ENCODE measurements at places on chromosomes 12 and 14. TPM values are rescaled to one million over a fixed set of nuclear protein-coding genes. Genes with fewer than 3 reads are reported as not detected.

DNA sequence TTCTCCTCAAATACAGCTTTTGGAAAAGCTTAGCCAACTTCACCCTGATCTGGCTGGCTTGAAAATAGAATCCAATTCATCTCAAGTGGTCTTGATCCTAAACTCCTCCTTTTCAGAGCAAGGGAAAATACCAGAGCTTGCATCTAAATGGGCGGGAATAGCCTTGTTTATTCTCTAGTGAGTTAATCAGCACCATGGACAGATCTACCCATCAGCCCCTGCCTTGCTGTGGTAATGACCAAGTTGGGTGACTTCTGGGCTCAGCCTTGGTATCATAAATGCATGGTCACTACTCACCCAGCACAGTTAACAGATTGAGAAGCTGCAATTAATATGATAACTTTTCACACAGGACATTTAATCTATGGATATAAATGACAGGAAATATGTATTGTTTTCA lies 196.6 kb downstream of the GLT1D1 start:
- DNase-seq, result no peak

DNA sequence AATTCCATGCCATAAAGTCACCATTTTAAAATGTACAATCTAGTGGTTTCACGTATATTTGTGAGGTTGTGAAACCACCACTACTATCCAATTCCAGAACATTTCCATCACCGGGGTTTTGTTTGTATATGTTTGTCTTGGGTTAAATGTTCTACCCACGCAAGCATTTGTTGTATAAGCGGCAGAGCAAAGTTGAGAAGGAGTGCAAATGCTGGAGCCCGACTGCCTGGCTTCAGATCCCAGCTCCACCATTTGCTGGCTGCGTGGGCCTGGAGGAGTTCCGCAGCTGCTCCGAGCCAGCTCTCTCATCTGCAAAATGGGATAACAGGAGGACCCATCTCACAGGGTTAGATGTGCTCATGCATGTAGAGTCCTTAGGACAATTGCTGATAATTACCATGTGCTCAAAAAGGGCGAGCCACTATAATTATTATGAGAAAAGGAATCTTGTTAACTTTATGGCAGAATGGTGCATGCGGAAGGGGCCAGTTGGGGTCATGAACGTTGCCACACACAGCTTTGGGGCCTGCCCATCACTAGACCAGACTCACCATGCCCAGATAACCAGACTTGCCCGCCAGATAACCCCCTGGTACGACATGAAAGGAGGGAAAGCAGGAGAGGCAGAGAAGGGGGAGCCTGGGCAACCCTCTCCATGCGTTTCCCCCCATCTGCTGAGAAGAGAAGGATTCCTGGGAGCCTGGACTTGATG lies 6.4 kb downstream of the ACTN1 start:
- DNase-seq, result no peak

Gene MBIP
- 21.9 TPM for total RNA-seq

DNA sequence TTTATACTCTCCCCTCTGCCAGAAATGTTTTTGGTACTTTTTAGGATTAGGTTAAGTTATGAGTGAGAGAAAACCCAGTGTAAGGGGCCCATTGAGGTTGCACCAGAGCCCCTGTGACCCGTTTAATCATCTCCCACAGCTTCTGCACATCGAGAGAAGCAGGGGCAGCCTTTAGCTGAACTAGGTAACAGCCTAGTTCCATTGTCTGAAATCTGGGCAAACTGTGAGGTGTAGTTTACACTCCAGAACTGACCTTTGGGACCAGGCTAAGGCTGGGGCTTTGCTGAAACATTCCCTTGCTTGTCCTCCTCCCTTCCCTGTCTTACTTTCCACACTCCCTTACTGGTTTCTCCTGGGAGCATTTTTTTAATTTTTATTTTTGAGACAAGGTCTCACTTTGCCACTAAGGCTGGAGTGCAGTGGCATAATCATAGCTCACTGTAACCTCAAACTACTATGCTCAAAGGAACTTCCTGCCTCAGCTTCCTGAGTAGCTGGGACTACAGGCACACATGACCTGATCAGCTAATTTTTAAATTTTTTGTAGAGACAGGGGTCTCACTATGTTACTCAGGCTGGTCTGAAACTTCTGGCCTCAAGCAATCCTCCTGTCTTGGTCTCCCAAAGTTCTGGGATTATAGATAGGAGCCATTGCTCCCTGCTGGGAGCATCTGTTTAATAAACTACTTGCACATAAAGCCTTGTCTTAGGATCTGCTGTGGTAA lies 25.9 kb upstream of the DHRS2 start:
- DNase-seq, result no peak

Gene MYH6
- total RNA-seq, result not detected

GRCh38 chr12:26282339-26282940 lies 87.1 kb downstream of the SSPN start:
- DNase-seq, result no peak

DNA sequence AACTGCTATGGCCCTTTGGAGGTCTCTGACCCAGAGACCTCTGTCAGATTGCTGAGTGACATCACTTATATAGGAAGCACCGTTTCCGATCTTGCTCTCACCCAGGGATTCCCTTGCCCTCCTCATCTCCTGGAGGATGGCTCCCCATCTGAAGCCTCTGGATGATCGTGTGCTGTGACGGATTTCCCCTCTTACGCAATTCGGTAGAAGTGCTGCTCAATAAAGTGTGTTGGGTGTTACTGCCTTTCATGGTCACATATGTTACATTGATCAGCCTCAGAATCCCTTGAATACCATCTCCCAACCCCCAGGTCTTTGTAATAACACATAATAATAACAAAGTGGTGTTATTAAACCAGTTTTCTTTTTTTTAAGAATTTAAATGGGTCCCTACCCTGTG lies 107.3 kb upstream of the CLEC14A start:
- no peak for DNase-seq

Gene LRRIQ1
- total RNA-seq, result not detected

Gene SMIM41
- not detected for total RNA-seq

Gene TCL1B
- total RNA-seq, result not detected

DNA sequence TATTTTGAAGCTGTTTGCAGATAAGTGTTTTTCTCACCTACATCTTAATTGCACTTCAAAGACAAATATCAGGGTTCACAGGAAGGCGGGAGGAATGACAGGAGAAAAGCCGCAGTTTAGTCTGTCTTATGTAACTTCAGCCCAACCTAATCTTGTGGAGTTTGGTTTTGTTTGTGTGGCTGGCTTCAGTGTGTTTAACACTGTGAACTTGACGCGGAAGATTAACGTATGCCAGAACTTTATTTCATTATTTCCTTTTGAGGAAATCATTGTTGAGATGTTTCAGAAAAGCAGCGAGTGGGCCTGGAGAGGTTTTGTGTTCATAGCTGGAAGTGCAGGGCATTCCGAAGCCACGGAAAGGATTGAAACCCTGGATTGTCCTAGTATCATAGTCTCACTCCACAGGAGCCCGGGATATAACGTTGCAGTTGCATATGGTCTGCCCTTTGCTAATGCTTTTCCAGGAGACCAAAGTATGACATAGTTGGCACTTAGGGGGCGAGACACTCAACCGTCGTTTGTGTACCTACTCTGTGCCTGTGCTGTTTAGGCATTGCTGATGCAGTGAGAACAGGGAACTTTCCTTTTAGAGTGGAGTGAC lies 2.0 kb downstream of the PELI2 start:
- DNase-seq, result no peak

DNA sequence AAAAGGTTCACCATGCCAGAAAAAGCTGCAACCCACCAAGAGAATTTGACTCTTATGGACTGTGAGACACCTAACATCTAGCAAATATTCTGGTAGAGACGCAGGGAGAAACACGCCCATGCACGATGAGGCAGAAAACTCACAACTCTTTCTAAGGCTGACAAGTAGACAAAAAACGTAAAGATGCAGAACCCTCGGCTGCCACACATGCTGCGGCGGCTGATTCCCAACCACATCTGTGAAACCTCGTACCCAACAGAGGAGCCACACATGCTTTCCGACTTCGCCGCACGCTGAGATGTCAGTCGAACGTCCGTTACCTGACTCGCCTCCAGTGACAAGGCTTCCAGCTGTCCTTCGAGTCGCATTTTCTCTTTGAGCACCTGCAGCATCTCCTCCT lies 21.8 kb downstream of the GOLGA3 start:
- DNase-seq, result no peak

- no peak for DNase-seq
Observed at GRCh38 chr12:38587594-38587993, 271.0 kb downstream of the ALG10B start.

DNA sequence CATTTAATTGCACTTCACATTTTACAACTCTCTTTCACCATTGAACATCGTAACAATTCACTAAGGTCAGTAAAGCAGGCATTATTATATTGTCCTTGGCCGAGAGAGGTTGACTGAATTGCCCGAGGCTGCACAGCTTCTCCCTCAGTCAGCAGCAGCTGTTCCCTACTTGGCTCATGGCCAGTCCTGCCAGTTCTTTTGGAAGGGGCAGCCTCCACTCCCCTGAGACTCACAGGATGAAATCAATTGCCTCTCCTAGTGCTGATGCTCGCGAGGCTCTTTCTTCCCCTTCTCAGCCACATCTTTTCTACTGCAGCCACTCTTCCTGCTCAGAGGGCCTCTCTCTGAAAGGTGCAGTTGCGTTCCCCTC lies 79.9 kb upstream of the KCNA1 start:
- DNase-seq, result no peak

GRCh38 chr12:79555028-79555925 lies 135.5 kb downstream of the PAWR start:
- DNase-seq, result no peak

Gene KRT2
- total RNA-seq, result not detected

GRCh38 chr14:20873370-20874177 lies 17.6 kb upstream of the RNASE3 start:
- DNase-seq, result no peak

DNA sequence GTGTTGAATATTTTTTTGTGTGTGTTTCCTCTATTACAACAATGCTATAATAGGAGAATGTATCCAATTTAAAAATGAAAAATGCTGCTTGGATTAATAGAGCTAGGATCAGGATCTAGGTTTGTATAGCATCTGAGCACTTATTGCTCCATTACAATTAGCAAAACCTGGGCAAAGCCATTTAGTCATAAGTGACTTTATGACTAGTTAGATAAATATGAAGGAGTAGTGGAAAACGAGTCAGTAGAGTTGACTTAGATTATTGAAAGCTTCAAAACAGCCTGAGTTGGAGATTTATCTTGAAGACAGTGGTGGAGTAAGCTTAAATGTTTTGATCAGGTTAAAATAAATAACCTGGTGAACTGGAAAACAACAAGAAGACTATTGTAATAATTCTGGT lies 2.8 kb downstream of the MED21 start:
- DNase-seq, result no peak

GRCh38 chr12:46212108-46212982 lies 56.5 kb downstream of the SLC38A1 start:
- no peak for DNase-seq

- no peak for DNase-seq
Observed at GRCh38 chr12:16796168-16796567, 190.2 kb upstream of the LMO3 start.

- DNase-seq, result peak; percentile 47
Observed at GRCh38 chr14:92645841-92646478, 102.5 kb downstream of the LGMN start.
